GM18507 (cell line): ENCODE measurements at places on chromosomes 11 and 22.

- no peak for DNase-seq
These were observed 766 bp upstream of the CAPRIN1 start for GRCh38 chr11:34050581-34051348.

DNA sequence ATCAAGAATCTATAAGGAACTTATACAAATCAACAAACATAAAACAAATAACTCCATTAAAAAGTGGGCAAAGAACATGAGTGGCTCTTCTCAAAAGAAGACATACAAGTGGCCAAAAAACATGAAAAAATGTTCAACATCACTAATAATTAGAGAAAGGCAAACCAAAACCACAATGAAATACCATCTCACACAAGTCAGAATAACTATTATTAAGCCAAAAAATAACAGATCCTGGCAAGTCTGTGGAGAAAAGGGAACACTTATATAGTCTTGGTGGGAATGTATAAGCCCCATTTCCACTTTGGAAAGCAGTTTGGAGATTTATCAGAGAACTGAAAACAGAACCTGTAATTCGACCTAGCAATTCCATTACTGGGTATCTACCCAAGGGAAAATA, 921.0 kb downstream of the KCNA4 start:
- DNase-seq = no peak

DNA sequence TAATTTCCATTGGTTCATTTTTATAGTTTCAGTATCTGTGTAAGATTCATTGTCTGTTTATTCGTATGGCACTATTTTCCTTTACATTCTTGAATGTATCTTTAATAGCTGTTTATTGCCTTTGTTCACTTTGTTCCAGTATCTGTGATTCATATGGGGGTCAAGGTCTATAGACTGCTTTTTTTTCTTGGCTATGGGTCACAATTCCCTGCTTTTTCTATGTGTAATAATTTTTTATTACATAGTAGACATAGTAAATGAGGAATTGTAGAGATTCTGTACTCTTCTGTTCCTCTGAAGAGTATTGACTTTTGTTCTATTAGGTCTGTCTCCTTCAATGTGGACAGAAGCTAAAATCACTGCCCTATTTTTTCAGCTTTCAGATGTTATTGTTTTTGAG, 10.5 kb downstream of the ACRV1 start:
- no peak for DNase-seq

GRCh38 chr11:40134820-40135570, 1324.5 kb downstream of the LRRC4C start:
- DNase-seq = no peak

DNA sequence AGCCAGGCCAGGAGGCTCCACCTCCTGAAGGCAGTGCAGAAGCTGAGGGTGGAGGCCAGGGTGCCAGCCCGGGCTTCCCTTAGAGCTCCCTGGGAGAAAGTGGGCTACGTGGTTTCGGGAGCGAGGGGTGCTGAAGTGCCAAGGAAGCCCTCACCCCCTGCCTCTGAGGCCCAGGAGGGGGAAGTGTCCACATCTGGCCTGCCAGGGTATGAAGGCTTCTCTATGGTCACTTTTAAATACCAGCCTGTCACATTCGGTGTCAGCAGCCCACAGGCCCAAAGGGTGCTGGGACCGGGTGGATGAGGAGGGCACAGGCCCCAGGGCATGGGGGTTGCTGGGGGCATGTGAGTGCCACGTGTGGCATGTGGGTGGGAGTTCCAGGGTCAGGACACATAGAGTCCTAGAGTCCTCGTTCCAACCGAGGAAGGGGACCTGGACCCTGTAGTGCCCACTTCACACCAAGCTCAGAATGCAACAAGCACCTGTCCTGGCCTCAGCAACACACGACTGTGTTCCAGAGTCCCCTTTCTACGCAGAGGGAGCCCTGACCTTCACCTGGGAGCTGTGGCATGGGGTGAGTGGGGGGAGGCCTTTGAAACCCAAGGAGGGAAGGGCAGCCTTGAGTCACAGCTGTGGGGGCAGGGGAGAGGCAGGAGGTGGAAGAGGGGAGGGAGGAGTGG, 1.7 kb downstream of the SHISA8 start:
- DNase-seq = no peak
